ENCODE measurements at places on chromosomes 3 and 15.

DNA sequence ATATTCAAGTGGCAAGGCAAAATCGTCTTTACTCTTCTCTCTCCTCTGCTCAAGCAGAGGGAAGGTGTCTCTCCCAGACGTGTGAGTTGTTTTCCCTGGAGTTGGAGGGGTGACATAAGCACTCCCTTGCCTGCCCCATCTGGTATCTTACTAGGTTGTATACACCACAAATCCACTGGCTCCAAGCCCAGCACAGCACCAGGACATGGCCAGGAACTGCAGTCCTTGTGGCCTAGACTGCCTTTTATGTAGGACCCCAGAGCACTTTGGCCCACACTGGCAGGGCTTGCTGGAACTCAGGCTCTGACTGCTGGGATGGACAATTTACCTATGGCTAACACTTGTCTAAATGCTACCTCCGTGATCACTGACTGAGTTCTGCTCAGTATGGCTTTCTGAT, 34.0 kb downstream of the DZIP3 start:
- DNase-seq: no peak

DNA sequence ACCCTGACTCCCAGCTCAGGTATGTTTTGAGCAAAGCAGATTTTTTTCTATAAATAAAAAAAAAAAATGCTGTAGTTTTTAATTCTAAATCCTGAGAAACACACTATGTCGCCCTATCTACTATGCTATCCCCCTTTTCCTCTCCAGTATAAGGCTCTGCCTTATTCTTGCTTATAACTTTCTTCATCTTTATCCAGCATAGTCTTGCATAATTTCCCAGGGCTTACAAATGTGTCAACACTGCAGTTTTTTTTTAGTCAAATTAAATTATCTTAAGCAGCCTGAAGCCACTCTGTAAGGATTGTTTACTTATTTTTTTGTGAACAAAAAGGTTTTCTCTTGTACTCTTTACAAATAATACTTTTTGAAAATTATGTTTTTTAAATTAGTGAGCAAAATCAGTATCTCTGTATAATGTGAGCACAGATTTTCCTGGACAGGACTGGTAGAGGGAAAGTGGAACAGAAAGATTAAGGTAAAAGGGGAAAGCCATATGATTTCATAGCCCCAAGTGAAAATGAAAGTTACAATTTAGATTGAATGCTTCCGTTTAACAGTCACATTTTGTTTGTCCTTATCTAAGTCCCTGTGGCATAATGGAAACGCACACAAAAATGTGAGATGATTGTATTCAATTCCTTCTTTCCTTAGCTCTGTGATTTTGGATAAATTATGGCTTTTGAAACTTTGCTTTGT, 5.6 kb upstream of the PYDC2 start:
- DNase-seq: no peak

DNA sequence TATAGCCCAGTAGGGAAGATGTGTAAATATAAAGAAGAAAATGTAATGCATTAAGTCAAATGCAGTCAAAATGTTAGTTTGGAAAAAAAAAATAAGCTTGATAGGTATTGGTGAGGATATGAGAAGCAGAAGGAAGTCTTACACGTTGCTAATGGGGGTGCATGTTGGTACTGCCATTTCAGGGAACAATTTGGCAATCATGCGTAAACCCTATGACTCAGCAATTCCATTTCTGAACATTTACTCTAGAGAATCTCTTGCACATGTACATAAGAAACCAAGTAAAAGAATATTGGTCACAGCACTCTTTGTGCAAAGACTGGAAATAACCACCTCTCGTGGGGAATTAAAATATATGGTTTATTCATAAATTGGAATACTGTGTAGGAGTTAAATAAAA, 35.5 kb upstream of the TIMP4 start:
- no peak for DNase-seq

DNA sequence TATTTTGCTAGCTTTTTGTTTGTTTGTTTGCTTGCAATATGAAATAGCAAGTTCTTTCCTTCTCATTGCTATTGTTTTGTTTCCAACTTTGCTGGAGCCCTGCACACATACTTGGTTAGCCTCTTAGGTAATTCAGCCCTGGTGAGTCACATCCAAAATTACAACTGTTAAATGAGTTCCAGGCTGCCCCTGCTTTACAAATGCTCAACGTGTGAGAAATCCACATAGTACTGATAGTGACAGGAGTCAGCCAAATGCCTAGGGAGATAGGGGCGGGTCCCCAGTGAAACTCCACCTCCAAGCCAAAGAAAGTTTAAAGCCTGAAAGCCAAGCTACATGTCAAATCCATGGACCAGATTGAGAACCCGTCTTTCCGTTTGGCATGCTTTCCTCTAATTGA, 81.3 kb upstream of the RNF7 start:
- DNase-seq: no peak

GRCh38 chr15:63190769-63191649, 1.6 kb downstream of the RAB8B start:
- DNase-seq: no peak

DNA sequence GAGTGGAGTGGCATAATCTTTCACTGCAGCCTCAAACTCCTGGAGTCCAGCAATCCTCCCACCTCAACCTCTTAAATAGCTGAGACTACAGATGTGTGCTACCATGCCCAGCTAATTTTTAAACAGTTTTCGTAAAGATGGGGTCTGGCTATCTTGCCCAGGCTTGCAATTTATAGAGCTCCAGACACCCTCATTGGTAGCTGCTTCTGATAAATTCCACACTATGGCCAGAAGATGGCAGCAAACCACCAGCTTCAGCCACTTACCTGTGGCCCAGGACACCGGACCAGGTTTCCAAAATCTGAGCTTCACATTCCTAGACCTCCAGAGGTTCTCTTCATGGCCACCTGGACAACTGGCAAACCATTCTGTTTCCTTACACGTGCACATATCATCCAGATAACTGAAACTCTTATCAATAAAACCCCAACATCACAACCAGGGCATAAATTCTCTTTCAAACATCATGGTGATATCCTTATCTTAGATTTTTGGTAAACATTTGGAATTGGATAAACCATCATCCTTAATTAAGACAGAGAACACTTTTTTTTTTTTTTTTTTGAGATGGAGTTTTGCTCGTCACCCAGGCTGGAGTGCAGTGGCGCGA, 28.9 kb downstream of the FBXW12 start:
- peak; percentile 60 for DNase-seq

DNA sequence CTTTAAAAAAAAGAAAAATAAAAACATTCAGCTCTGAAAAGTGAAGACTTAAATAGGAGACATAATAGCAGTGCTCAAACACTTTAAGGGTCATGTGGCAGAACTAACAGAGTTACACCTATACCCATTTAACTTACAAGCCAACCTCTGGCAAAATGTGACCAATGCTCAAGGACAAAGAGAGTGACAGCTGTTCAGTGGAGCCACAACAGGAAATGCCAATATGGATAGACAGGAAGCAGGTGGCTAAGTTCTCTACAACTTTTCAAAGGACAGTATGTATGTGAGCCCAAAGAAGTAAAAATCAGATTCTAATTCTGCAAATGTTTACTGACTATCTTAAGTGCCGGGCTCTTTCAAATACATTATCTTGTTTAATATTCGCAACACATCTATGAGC, 3.4 kb downstream of the TMCC1 start:
- DNase-seq: no peak

DNA sequence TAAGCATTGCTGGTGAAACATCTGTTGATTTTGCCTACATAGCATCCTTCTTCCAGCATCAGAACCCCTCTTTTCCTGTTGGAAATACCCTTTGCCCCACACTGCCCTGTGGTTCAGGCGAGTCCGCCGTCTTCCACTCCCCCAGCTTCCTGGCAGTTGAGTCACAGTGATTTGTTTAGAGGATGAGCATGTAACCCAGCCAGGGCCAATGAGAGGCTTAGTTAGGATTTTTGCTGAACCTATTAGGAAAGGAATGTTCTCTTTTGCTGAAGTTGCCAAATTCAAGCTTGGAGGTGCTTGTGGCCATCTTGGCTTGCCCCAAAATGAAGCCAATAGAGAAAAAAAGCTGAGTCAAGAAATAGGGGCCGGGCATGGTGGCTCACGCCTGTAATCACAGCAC, 19.0 kb upstream of the MEX3B start:
- no peak for DNase-seq

GRCh38 chr15:70153921-70154717, 56.4 kb upstream of the TLE3 start:
- DNase-seq: no peak

DNA sequence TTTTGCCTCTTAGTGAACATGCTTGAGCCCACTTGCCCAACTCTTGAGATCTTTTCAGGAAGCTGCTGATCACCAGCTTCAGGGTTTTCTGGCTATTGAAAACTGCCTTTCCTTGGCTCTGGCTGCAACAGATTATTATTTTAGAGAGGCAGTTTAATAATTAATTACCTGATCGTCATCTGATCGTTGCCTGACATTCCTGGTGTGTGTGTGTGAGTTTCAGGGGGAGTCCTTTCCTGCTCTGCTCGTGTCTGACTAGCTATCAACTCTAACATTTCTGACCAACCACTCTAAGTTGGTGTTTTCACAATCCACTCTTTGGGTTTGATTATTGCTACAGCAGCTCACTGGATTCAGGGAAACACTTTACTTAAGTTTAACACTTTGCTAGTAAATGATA, 84.3 kb upstream of the SPATA16 start:
- DNase-seq: no peak

DNA sequence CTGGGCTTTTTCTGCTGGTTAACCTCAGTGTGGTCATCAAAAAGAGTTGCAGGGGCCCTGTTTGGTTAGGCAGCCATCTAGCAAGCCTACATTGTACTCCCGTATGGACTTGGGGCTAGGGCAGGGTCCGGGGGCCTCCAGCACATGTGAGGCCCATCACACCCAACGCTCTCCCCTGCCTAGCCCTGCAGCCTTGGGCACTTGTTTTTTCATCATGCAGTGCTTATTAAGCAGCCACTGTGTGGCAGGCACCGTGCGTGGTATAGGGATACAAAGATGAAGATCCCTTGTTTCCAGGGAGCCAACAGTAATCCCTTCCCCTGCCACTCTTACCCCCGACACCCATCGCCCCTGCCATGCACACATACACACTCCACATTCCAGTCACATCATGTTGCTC, 14.2 kb downstream of the MRAS start:
- no peak for DNase-seq

GRCh38 chr15:76993114-76993725, 1.7 kb upstream of the PSTPIP1 start:
- DNase-seq: peak; percentile 29

DNA sequence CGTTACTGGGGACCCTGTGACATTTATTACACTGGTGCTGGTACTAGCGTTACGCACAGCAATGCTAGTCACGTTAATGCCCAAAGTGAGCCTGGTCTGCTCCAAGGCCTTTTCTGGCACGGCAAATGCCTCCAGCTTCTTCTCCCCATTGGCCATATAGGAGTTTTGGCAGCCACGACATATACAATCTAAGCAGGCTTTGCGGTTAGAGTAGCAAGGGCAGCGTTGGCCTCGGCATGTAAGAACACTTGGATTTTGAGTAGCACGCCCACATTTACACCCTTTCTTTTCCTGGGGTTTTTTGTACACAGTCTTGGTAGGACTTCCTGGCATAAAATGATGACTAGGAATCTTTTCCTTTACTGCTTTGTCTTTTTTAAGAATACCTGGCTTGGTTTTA, 44.9 kb downstream of the MSL2 start:
- no peak for DNase-seq

- DNase-seq: peak; percentile 16
Observed at GRCh38 chr15:28901987-28902745, 16.4 kb downstream of the APBA2 start.

DNA sequence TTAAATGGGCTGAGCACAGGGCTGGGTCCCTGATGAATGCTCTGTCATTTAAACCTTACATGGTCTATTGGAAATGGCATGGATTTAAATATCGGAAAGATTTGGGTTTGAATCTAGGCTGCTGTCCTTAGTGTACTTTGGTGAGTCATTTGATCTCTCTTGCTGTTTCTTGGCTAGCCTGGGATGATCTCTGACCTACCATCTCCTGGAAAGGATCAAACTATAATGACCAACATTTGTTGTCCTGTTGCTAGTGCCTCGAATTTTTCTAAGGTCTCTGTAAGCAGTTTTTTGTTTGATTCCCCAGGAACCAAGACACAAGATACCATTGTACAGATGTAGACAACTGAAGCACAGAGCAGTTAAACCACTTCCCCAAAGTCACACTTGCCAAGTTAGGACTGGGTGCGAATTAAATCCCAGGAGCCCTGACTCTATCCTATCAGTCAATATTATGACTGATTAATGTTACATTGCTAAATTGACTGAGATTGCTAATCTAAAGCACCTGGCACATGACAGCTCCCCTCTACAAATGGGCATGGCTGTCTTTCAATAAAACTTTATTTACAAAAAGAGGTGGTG, 244.9 kb upstream of the MCTP2 start:
- DNase-seq: no peak

GRCh38 chr3:64382153-64382552, 156.9 kb upstream of the PRICKLE2 start:
- DNase-seq: no peak

- peak; percentile 39 for DNase-seq
Observed at GRCh38 chr15:84658788-84659411, 901 bp upstream of the NMB start.

- DNase-seq: no peak
Observed at GRCh38 chr3:193974671-193975535, 161.0 kb upstream of the HES1 start.

DNA sequence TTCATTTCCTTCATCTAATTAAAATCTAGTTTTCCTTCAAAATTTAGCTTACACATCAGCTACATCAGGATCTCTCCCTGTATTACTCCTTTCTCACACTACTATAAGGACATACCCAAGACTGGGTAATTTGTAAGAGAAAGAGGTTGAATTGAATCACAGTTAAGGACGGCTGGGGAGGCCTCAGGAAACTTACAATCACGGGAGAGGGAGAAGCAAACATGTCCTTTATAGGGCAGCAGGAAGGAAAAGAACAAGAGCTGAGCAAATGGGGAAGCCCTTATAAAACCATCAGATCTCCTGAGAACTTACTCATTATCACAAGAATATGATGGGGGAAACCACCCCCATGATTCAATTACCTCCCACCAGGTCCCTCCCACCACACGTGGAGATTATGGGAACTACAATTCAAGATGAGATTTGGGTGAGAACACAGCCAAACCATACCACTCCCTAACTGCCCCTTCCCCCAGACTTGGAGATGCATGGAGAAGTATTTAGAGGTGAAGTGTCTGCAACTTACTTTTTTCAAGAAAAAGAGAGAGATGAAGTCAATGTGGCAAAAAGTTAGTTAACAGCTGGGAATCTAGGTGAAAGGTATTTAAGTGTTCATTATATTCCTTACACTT, 21.3 kb downstream of the PRTG start:
- DNase-seq: no peak

DNA sequence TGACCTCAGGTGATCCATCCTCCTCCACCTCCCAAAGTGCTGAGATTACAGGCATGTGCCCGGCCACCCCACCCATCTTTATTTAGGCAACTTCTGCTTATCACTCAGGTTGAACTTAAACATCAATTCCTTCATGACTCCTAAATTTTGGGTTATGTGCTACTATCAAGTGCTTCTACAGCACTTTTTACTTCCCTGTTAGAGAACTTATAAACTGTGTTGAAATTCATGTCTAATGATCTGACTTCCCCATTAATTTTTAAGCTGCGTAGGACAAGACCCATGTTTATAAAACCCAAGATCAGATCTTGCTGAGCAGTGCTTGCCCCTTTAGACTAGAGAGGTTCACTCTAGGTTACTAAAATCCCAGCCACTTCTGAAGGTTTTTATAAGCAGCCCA, 266.2 kb upstream of the TPRG1 start:
- no peak for DNase-seq

- no peak for DNase-seq
Observed at GRCh38 chr15:59306520-59307164, 66.0 kb downstream of the MYO1E start.

- DNase-seq: no peak
Observed at GRCh38 chr3:131925571-131925970, 109.2 kb downstream of the CPNE4 start.

Data from activated T-cell treated with anti-CD3 and anti-CD28 coated beads, Interleukin-2, amount 50 U/mL, for 24 hours (primary cell).